ENCODE measurements at places on chromosomes 1 and 21.

- no peak for DNase-seq
These were observed 9.1 kb downstream of the EXO1 start for GRCh38 chr1:241857131-241857530.

DNA sequence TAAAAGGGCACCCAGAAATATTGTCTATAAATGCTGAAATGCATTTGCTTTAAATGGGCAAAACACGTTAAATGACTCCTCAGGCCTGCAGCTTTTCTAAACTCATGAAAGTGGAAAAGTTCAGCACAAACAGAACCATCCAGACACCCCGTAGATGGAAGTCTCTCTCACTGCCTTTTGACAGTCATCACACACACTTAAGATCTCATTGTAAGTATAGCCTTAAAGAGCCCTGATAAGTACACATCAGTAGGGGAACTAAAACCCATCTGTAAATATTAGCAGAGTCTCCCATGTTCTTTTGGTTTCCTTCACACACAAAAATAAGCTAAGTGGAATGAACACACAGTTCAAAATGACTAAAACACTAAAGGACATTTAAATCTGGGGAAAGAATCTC is 166.7 kb downstream of the LTN1 start:
- no peak for DNase-seq

GRCh38 chr1:226093621-226094020 is 31.1 kb downstream of the H3-3A start:
- DNase-seq = no peak

GRCh38 chr1:180386745-180387367 is 115.5 kb downstream of the ACBD6 start:
- DNase-seq = no peak

DNA sequence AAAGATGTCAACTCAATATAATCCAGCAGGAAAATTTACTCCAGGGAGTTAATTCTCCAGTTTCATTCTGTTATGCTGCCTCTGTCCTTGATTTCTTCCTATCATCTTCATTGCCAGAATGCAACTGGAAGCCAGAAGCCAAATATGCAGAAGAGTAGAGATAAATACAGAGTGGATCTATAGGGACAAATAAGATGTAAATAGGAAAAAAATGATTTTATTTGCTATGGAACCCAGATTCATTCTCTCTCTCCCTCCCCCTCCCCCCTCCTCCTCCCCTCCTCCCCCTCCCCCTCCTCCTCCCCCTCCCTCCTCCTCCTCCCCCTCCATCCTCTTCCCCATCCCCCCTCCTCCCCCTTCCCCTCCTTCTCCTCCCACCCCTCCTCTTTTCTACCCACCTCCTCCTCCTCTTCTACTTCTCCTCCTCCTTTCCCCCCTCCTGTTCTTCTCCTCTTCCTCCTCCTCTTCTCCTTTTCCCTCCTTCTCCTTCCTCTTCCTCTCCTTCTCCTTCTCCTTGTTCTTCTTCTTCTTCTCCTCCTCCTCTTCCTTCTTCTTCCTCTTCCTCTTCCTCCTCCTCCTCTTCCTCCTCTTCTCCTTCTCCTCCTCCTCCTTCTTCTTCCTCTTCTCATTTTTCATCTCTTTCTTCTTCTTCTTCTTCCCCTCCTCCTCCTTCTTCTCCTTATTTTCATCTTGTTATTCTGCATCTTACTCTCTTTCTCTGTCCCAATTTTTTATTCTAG is 306.4 kb downstream of the NUF2 start:
- DNase-seq = no peak

GRCh38 chr1:53807916-53808315 is 30.2 kb downstream of the NDC1 start:
- no peak for DNase-seq
